Astrocyte (in vitro differentiated cells and primary cell): ENCODE measurements at places on chromosomes 7 and 10. TPM values are rescaled to one million over a fixed set of nuclear protein-coding genes. Genes with fewer than 3 reads are reported as not detected.
A peak's percentile ranks its signal among the peaks of the same experiment; 100 is the strongest.

The SEC23IP gene
- 90.6 and 95.9 TPM in 2 replicates for total RNA-seq

DNA sequence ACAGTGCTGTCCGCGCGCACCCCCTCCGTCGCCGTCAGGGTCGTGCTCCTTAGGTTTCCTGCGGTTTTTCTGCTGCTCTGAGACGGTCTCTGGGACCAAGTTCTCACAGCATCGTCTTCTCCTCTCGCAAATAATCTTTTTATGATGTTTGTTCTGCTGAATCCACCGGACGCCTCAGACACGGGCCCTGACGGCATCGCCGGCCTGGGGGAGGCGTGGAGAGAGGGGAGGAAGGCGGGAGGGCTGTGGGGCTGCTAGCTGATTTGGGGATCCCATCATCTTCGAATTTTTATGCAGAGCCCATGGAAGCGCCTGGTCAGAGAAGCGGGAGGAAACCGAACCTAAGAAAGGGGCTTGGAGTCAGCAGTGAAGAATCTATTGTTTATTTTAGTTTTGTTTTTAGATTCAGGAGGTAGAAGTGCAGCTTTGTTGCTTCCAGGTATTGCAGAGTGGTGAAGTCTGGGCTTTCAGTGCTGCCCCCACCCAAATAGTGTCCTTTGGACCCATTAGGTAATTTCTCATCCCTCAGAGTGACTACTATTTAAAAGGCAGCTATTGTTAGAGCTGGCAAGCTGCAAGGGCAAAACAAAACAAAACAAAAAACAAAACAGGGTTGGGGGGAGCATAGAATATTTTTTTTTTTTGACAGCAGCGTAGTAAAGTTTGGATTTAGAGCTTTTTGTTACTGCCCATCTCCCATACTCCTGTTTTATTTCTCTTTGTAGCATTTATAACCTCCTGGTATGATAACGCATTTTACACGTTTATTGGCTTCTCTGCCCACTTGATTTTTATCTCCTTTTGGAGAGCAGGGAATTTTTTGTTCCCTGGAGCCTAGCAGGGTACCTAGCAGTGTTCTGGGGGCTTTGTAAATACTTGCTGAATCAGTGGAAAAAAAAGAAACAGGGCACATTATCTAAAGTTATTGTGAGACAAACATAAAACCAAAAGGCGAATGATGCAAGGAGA is 92.6 kb downstream of the SPAG6 start:
- no peak for DNase-seq

DNA sequence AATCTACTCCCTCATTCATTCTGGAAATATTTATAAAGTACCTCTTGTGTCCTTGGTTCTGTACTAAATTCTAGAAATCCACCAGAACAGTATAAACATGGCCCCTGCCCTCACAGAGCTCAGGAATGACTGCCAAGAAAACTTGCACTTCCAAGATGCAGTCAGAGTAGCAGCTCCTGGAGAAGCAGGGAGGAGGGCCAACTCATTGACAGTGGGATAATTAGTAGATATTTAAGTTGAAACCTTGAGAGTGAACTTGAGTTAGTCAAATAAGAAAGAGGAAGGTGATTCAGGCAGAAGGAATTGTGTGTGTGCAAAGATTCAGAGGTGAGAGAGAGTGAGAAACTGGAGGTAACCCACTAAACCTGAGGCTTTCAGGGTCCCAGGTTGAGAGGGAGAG is 182.2 kb upstream of the INHBA start:
- peak; percentile 83 for DNase-seq

DNA sequence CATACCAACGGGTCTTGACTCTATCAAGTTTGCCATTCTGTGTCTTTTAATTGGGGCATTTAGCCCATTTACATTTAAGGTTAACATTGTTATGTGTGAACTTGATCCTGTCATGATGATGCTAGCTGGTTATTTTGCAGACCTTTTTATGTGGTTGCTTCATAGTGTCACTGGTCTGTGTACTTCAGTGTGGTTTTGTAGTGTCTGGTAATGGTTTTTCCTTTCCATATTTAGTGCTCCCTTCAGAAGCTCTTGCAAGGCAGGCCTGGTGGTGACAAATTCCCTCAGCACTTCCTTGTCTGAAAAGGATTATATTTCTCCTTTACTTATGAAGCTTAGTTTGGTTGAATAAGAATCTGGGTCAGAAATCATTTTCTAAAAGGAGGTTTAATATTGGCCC is 135.1 kb upstream of the LANCL2 start:
- DNase-seq = no peak

- DNase-seq = no peak
Observed at GRCh38 chr7:98831641-98832221, 38.1 kb downstream of the TMEM130 start.

The GNAT3 gene
- not detected in 2 replicates for total RNA-seq

DNA sequence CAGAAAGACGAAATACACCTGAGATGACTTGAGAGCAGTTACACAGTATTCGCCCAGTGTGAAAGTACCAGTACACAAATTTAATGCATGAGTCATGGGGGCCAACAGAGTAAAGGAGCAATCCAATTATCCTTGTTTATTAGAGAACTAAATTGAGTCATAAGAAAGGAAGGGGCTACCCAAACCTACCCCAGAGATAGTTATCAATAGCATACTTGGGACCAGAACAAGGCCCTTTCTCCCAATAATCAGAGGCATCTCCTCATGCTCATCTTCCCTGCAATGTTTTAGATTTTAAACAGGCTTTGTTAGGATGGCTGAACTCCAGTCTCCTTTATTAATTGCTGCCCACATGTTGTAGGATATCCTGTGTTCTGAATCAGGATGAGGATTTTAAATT is 239.7 kb upstream of the LRGUK start:
- DNase-seq = peak; percentile 1

- peak; percentile 16 for DNase-seq
Observed at GRCh38 chr10:94307046-94307615, 55.6 kb downstream of the NOC3L start.

The IL2RA gene
- not detected in 2 replicates for total RNA-seq

- DNase-seq = no peak
Observed at GRCh38 chr7:23238983-23239652, 7.5 kb upstream of the GPNMB start.

DNA sequence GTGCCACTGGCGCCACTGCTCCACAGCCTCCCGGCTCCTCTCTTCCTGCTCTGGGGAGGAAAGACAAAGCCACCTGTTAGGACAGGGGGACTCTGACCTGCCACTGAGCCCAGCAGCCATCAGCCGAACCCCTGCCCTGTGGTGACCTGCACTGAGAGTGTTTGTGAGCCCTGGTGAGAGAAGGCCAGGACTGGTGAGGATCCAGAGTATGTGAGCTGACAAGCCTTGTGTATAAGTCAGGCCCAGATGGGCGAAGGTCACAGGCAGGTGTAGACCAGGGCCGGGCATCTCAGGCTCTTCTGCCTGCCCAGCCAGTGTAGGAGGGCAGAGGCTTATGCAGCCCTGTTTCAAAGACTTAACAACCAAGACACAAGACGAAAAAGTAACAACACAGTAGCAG is 12.0 kb downstream of the UCMA start:
- DNase-seq = no peak

DNA sequence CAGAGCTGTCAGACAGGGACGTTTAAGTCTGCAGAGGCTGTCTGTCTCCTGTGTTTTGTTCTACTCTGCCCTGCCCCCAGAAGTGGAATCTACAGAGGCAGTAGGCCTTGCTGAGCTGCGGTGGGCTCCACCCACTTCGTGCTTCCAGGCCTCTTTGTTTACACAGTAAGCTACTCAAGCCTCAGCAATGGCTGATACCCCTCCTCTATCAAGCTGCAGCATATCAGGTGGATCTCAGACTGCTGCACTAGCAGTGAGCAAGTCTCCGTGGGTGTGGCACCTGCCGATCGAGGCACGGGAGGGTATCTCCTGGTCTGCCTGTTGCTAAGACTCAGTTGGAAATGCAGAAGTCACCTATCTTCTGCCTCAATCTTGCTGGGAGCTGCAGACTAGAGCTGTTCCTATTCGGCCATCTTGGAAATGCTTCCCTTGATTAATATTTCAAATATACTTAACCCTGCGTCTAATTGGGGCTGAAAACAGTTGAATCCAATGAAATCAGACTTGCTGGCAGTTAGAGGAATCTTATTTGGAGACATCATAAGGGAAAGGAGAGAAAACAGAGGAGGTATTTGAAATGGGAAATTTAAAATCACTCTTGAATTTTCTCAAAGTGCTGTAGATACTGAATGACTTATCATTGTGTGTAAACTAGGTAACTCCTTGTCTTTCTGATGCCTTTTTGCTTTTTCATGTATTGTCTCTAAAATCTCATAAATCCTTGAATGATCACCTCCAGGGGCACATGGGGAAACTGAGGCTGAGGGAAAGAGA is 13.8 kb upstream of the CYP3A5 start:
- no peak for DNase-seq

DNA sequence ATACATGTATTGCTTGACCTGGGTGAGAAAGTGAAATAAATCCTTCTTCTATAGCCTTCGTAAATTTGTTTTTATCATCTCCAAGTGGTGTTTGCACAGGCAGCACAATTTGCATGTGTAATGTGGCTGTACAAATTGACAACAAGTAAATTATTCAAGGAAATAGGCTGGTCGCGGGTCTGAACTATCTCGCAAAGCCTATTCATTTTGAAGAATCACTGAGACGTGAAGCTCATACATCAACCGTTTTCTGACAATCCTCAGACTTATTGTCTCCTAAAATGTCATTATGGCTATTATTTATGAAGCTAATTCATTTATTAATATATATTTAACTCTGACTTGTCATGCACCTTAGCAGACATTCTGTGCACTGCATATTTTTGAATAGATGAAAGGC is 16.2 kb upstream of the FAM204A start:
- no peak for DNase-seq
